SK-N-SH (cell line): ENCODE measurements at places on chromosomes 16 and 17. TPM values are rescaled to one million over a fixed set of nuclear protein-coding genes. Genes with fewer than 3 reads are reported as not detected.

Gene HIGD1B
- not detected in 2 replicates for polyA plus RNA-seq

DNA sequence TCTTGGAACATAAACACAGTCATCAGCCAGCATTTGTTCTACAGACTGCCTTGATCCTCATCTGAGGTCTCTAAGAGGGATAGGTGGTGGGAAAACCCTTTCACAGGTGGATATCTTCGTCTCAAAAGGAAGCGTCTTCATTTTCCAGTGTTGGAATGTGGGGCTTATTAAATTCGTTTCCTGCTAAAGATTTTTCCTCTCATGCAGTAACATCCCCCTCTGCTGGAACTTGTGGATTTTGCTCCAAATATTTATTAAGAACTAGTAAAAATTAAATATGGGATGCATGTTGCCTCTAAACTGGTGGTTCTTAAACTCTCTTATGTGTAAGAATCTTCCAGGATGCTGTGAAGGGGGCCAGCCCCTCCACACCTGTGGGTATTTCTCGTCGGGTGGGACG, 20.1 kb upstream of the MLYCD start:
- DNase-seq: peak; percentile 44
- peaks cover 6% of the 10 kb centered on the region; the same call in 1 of the 2 replicates for H3K27me3 ChIP-seq
- no peaks in the 10 kb centered on the region for H3K4me1 ChIP-seq
- no peak overlapping the region for H3K4me3 ChIP-seq
- H3K36me3 ChIP-seq: no peaks in the 10 kb centered on the region

- no peaks in the 10 kb centered on the region for H3K27me3 ChIP-seq
- no peaks in the 10 kb centered on the region for H3K4me1 ChIP-seq
- H3K36me3 ChIP-seq: peaks cover 7% of the 10 kb centered on the region; the same call in 1 of the 2 replicates
- DNase-seq: no peak
- no peak overlapping the region for H3K4me3 ChIP-seq
- no peak overlapping the region for H3K27ac ChIP-seq
These were observed 5.6 kb downstream of the CLN3 start for GRCh38 chr16:28486266-28486665.

Gene ABCA5
- 2.0 and 3.6 TPM in 2 replicates for polyA plus RNA-seq

Gene CACNA1H
- polyA plus RNA-seq: not detected in 2 replicates

DNA sequence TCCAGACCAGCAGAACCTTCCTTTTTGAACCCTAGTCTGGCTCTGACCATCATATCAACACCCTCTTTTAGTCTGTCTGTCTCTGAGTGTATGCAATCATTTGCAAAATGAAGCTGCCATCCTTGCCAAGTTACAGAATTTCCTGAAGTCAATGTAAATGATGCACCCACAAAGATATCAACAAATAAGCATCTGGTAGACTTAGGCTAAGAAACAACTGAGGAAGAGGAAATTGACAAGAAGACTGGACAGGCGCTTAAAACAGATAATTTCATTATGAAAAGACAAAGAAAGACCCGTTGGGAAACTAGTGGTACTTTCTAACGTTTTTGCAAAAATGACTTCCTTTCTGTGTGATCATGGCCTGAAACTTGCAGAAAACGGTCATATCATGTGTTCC, 24.7 kb upstream of the CIITA start:
- H3K4me1 ChIP-seq: no peaks in the 10 kb centered on the region
- DNase-seq: no peak
- no peak overlapping the region for H3K4me3 ChIP-seq

GRCh38 chr17:62800585-62800984, 7.5 kb downstream of the MARCHF10 start:
- no peaks in the 10 kb centered on the region for H3K4me1 ChIP-seq
- no peaks in the 10 kb centered on the region for H3K27me3 ChIP-seq
- no peak for DNase-seq
- H3K36me3 ChIP-seq: no peaks in the 10 kb centered on the region
